ENCODE measurements at places on chromosomes 7 and 10.
A peak's percentile ranks its signal among the peaks of the same experiment; 100 is the strongest.

- DNase-seq, result peak; percentile 18
These were observed 257.1 kb downstream of the GLI3 start for GRCh38 chr7:41979834-41980307.

DNA sequence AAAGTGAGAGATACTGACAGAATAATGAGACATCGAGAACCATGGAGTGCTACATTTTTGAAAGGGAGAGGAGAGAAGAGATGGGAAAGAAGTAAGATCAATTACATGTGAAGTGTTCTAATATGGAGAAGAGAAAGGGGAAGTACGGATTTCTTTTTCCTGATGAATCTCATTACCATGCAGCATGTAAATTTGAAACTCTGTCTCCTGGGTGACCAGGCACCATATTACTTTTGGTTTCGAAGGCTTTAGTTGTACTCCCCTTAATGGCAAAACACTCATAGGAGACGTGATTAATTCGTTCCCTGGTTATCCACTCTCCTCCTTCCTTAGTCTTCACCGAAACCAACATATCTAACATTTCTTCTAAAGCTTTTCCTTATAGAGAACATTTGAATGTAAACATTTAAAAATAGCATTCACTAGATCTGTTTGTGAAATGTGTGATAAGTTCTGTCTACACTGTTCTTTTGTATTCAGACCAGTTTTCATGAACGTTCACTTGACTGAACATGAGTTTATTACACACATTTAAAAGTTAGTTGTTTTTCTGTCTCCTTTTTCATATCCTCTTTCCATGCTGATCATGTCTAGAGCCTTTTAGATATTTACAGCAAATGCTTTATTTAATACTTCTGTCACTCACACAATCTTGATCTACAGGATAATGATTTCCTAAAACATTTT, 80.2 kb upstream of the MSRB2 start:
- DNase-seq, result no peak

- DNase-seq, result no peak
These were observed 70.1 kb upstream of the TFEC start for GRCh38 chr7:116100626-116101025.

GRCh38 chr7:28362812-28363211, 49.5 kb upstream of the CREB5 start:
- no peak for DNase-seq

DNA sequence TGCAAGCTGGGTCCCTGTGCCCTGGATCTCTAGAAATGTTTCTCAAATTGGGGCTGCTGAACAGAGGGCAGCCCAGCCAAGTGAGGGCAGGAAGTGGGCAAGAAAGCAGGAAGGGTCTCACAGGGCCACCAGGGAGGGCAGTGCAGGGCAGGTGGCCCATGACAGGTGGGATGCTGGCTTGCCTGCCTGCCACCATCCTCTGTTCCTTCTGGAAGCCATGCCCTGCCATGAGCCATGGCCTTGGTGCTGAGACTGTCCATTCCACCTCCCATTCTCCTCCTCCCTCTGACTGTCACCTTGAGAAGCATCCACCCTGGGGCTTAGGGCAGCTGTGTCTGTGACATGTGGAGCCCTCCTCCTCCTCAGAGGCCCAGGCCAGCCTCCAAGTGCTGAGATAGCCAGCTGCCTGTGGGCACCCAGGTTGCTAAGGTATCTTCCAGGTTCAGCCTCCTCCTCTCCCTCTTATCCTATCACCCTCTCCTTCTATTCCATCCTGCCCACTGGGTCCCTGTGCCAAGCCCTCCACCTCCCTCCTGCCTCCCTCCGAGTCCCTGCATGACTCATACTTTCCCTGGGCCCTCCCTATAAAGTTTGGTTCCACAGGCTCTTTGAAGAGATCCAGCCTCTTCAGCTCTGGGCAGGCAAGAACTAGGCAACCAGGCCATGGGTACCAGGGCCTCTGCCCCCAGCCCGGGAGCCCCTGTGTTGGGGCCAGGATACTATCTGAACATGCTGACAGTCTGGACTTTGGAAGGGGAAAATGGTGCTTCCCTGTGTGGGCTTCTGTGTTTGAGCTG, 1.3 kb downstream of the VSIR start:
- no peak for DNase-seq

DNA sequence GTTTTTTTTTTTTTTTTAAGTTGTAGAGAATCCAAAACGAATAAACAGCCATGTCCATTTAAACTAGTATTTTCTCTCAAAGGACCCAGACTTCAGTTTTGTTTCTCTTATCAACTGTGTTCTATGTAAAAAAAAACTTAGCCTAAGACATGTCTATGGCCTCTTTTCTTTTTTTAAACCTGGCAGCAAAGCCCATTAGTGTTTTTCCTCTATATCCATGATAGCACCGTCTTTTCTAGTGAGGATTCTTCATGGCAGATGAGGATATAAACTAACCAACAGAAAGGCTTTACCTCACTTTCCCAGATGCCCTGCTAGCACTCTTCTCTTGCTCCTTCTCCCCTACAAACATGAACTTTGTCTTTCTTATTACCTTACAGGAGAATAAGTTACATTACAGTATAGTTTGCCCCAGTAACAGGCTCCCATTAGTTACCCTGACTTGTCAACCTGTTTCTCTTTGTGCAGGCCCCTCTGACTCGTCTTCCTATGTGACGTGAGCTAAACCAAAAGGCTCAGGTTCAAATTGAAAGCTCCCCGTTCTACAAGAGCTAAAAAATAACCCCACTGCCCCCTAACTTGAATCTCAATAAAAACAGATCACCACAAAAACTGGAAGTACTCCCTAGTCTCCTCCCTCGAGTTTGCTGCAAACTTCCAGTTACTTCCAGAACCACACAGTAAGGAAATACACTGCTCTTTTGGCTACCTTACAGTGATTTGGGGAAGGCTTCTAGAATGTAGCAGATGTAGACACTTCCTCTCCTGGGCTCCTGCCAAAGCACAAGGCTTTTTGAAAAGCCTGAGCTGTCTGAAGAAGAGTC, 20.1 kb downstream of the P4HA1 start:
- DNase-seq, result peak; percentile 52

DNA sequence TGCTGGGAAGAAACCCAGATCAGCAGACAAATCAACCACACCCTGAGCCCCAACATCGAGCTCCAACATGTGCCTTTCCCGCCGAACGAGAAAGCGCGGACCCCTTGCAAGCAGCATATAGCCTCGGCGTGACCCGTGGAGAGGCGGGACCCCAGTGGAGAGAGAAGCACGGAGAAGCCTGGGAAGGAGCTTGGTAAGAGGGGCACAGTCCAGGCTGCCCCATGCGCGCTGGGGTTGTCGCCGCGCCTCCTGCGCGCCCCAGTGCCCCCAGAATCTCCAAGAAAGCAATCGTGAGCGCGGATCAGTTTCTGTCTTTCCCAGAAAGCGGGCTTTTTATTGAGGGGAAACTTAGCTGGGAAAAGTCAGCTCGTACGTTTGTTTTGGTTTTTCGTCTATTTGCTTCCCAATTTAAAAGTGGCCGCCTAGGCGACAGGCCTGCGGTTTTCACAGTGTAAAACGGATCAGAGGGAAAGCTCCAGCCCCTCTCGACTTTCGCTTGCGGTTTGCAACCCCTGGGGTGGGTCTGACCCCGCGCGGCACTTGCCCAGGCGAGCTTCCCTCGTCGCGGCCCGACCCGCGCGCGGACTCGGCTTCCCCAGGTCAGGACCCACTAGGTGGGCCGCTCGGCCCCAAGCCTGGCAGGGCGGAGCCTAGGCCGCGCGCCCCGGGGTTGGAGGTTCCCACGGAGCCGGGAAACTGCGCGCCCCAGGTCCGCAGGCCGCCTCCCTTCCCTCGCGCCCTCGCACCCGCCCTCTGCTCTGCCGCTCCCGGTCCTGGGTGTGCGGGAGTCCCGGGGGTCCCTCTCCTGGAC, 31.1 kb downstream of the SKIDA1 start:
- DNase-seq, result no peak

- DNase-seq, result no peak
These were observed 4.8 kb downstream of the FGFR2 start for GRCh38 chr10:121593281-121594075.

DNA sequence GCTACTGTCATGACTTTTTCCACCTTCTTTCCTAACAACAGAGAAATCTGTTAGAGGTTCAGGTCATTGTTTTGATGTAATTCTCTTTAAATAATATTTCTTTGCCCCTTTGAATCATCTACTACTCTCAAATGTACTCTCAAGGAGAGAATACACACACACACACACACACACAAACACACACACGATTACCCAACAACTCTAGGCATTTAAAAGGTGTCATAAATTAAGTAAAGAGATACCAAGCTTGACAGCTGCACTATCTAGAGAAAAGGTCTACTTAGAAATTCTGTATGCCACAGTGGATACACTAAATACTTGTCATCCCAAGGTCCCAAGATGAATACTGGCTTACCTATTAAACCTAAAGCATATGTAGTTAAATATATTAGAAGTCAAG, 4.8 kb downstream of the PANK1 start:
- no peak for DNase-seq

DNA sequence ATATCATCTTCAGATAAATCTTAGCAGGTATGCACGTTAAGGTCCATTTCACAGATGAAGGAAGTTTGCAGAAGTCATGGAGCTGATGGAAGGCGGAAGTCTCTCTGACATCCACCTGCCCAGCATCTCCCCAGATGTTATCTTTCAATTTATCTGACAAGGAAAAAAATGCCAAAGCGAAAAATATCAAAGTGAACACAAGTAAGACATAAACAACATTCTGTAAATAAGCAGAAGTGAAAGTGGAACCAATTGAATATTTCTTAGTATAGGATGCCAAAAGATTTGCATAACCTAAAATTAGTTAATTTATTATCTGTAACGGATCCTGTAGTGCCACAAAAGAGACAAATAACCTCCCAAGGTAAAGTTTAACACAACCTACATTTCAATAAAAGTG, 73.6 kb upstream of the NEBL start:
- DNase-seq, result no peak

- no peak for DNase-seq
These were observed 985.6 kb upstream of the LRRN3 start for GRCh38 chr7:110105307-110105706.

DNA sequence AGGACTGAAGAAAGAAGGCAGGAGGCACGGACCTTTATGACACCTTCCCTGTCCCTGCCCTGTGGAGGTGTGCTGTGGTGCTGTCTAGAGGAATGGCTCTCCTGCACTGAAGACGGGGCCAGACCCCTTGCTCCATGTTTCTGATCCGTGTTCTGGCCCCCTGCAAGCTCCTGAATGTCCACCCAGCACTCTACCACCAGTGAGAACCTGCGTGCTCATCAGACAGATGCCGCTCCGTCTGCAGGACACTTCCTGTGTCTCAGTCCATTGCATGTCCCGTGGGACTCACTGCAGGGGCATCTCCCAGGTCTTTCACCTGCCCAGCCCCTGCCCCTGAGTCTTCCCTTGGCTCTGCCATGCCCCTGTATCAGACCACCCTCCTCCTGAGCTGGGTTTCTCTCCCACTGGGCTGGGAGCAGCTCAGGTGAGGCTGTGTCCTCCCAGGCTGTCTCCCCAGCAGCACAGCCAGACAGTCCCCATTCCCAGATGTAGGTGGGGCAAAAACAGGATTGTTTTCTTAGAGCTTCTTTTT, 278.3 kb upstream of the ZNF32 start:
- DNase-seq, result no peak

DNA sequence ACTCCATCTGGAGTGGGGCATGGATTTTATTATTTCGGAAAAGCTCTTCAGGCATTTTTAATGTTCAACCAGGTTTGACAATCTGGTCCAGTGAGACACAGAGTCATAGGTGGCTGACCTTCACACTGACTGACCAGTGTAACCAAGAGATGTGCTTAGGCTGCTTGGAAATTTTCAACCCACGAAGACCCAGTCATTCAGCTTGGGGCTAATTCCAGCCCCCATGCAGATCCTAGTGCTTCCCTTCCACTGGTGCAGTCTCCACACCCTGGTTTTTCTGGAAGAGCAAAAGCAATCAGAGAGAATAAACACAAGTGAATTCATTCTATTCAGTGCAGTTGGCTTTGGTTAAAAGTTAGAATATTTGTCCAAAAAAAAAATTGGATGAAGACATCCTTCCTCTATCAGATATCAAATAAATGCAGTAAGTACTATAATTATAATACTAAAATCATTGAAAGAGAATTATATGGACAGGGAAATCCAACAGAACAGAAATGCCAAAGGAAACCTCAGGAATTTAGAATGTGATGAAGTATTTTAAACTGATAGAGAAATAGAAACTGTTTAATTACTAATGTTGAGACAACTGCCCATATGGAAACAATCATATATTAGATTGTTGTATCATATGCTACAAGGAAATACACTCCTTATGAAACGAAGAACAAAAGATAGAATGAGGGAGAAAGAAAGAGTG, 178.0 kb downstream of the NPSR1 start:
- DNase-seq, result no peak

GRCh38 chr7:117186218-117187010, 136.4 kb downstream of the WNT2 start:
- no peak for DNase-seq

DNA sequence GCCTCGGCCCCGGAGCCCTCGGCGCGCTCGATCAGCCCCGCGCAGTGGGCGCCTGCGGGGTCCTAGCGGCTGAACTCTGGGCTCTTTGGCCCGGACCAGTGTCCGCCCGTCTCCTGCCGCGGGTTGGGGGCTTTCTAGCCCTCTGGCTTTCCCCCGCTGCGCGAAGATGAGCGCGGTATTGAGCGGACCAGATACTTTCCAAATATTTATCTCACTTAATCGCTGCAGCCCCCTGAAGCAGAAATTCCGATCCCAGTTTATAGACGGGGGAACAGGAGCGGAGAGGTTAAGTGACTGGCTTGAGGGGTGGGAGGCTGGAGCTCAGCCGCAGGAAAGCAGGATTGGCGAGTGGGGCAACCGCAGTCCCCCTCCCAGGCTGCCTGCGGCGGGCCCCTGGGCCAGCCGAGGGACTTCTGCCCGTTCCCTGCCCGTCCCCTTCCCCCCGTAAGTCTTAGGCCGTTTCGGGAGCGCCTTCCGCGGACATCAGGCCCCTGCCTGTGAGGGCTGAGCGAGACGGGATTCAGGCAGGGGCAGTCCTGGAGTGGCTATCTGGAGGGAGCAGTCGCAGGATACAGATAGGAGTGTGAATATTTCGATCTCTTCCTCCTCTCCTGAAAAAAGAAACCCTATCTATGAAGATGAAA, 565 bp downstream of the STRIP2 start:
- no peak for DNase-seq

DNA sequence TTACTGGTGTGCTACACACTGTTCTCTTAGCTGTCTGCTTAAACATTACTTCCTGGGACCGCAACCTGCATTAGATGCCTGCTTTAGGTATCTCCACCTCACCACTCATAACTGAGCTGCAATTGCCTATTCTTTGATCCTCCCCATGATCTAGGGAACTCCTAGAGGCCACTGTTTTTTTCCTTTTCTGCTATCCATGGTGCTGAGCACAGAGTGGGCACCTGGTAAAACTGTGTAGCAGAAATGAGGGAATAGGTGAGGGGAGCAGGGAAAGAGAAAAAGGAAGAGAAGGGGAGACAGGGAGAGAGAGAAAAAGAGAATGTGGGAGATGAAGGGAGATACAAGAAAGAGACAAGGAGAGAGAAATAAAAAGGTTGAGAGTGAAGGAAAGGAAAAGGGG, 434.9 kb downstream of the ADRA2A start:
- DNase-seq, result no peak

GRCh38 chr10:72010234-72010973, 46.2 kb downstream of the CHST3 start:
- no peak for DNase-seq

- no peak for DNase-seq
These were observed 9.6 kb upstream of the AGR3 start for GRCh38 chr7:16891338-16891737.

GRCh38 chr7:124655990-124656389, 109.6 kb downstream of the GPR37 start:
- no peak for DNase-seq

- no peak for DNase-seq
These were observed 597 bp downstream of the ZNF277 start for GRCh38 chr7:112206991-112207592.

Measured in AML-193 (cell line).